Cardiac muscle cell (in vitro differentiated cells and primary cell): ENCODE measurements at places on chromosomes 2 and 18. TPM values are rescaled to one million over a fixed set of nuclear protein-coding genes. Genes with fewer than 3 reads are reported as not detected.
A peak's percentile ranks its signal among the peaks of the same experiment; 100 is the strongest.

GRCh38 chr2:88832311-88832991, 141.0 kb downstream of the RPIA start:
- DNase-seq: no peak

GRCh38 chr2:29829841-29830240, 91.5 kb downstream of the ALK start:
- no peak for DNase-seq

DNA sequence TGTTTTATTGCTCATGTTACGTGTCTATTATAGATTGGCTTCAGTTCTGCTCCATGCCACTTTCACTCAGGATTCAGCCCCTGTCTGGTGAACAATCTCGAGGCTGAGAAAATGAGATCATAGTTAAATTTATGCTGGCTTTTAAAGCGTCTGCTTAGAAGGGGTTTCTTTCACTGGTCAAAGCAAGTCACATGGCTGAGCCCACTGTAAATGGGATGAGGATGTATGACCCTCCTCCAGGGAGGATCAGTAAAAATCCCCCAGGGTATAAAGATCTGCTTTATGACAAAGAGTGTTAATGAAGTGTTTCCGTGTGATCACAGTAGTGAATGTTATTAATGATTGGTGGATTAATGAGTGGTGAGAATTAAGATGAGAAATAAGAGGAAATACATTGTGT, 6.2 kb upstream of the PLCL1 start:
- DNase-seq: no peak

DNA sequence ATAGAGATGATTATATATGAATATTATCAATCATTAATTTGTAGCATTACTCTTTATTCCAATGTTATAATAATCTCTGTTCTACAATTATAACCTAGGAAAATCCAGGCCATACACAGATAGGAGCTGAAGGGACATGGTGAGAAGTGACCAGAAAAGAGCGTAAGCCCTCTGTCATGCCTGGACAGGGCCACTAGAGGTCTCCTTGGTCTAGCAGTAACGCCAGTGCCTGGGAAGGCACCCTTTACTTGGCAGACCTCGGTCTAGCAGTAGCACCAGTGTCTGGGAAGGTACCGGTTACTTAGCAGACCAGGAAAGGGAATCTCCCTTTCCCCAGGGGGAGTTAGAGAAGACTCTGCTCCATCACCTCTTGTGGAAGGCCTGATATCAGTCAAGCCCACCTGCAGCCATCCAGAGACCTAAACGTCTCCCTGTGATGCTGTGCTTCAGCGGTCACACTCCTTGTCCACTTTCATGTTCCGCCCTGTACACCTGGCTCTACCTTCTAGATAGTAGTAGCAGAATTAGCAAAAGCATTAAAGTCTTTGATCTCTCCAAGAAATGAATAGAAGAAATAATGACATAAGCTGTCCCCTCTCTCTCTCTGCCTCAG, 447.5 kb upstream of the FSIP2 start:
- DNase-seq: peak; percentile 54

GRCh38 chr2:109033171-109033570, 44.2 kb upstream of the EDAR start:
- no peak for DNase-seq

- no peak for DNase-seq
These were observed 233.3 kb downstream of the GBX2 start for GRCh38 chr2:235934774-235935484.

DNA sequence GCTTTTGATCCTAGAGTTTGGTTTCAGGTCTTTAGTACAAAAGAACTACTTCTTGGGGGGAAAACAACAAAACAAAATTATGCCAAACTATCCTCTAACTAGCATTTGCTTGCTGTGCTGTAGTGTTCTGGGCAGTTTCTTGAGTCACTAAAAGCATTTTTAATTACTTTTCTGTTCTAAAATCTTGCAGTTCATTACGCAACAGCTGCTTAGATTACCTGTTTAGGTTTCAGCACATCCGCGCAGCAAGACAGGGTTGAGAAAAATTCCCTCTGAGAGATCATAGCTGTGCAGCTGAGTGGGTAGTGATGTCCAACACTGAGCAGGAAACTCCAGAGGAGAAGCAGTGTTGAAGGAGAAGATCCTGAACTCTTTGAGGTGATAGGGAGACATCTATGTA, 9.0 kb downstream of the DAW1 start:
- no peak for DNase-seq

Gene GBX2
- 0.89 TPM in 1 of 2 replicates, not detected in the other for total RNA-seq

Gene GREB1L
- total RNA-seq: 5.2 and 7.8 TPM in 2 replicates
